ENCODE measurements at places on chromosomes 16 and 17.

DNA sequence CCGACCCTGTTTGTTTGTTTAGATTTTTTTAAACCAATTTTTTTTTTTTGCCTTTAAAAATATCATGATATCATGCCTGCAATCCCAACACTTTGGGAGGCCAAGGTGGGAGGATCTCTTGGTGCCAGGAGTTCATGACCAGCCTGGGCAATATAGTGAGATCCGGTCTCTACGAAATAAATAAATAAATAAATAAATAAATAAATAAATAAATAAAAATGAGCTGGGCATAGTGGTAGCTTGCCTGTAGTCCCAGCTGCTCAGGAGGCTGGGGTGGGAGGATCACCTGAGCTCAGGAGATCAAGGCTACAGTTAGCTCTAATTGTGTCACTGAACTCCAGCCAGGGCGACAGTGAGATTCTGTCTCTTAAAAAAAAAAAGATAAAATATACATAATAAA, 8.1 kb upstream of the IGF2BP1 start:
- no peak for DNase-seq

DNA sequence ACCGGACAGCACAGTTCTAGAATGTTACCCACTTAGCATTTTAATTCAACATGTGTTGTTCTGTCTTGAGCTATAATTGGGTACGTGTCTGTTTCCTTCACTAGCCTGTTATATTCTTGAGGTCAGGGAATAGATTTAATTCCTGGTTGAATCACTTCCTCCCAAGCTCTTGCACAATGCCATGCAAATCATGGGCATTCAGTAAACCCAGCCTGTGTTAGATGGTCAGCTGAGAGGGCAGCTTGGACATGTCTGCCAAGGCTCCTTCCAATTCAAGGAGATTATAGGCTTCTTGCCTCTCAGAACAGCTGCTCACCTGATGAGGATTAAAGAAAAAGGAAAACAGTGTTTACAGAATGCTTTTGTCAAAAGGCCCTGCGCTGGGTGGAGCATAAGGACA, 12.6 kb downstream of the C1QTNF1 start:
- no peak for DNase-seq

DNA sequence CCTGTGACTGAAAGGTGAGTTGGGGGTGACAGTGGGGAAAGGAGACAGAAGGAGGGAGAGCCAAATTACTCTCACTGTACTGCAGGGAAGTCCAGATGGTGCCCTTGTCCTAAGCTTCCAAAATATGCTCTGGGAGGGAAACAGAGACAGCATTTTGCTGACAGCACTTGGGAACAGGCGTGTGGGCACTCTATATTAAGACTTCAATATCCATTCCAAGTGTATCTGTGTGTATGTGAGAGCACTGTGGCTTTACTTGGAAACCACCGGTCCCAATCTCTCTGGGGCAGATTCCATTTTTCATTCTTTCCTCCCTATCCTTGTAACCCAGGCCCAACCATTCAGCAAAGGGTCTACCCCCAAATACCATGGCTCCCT, 407.3 kb downstream of the UTP18 start:
- no peak for DNase-seq

- DNase-seq, result no peak
Observed at GRCh38 chr16:84082835-84083569, 33.7 kb downstream of the MBTPS1 start.

- DNase-seq, result peak; percentile 66
Observed at GRCh38 chr16:2486645-2487516, 12.0 kb downstream of the TBC1D24 start.

DNA sequence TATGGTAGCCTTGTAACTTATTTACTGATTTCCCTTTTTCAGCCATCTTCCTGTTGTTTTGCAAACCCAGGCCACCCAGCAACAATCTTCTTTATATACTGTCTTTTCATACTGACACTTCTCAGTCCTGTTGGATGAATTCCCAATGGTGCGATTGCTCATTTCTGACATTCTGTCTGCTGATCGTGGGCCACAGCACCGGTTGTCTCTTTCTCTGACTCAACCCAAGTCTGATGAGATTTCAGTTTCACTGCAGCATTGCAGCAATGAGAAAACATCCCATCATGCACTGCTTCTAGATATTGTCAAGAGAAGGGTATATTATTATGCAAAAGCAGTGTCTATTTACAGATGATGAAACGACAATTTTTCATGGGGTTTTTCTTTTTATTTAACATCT, 349.2 kb upstream of the HSBP1 start:
- no peak for DNase-seq

- DNase-seq, result no peak
Observed at GRCh38 chr17:11986942-11987329, 10.3 kb downstream of the ZNF18 start.

DNA sequence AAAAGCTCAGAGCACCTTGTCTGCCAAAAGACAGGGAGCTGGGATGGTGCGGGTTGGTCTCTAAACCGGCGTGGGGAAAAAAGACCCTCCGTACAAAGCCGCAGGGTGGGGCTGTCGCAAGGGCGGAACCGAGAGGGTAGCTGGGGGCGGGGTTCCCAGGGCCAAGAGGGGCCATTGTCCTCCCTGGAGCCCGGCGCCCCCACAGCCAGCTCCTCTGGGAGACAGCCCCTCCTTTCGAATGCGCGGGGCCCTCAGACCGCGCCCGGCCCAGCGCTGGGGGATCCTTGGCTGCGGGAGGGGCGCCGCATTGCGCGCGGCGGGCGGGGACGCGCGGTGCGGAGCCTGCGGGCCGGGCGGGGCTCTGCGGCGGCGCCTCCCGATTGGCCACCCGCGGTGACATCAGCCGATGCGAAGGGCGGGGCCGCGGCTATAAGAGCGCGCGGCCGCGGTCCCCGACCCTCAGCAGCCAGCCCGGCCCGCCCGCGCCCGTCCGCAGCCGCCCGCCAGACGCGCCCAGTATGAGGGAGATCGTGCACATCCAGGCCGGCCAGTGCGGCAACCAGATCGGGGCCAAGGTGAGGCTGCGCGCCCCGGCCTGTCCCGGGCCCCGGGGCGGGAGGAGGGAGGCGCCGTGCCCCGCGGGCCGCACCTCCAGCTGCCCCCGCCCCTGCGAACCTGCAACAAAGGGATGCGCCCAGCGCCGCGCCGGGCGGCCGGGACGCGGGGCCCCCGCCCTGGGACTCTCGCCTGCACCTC, at the start of gene TUBB3:
TUBB3 (plus strand) TSS at position 459 of the 756 bp plus-strand sequence; CDS start at position 519, 60 bp downstream.
- DNase-seq, result no peak

- no peak for DNase-seq
Observed at GRCh38 chr17:44677136-44677535, 12.4 kb downstream of the CCDC43 start.

- DNase-seq, result no peak
Observed at GRCh38 chr17:82782657-82783207, 30.9 kb downstream of the TBCD start.

DNA sequence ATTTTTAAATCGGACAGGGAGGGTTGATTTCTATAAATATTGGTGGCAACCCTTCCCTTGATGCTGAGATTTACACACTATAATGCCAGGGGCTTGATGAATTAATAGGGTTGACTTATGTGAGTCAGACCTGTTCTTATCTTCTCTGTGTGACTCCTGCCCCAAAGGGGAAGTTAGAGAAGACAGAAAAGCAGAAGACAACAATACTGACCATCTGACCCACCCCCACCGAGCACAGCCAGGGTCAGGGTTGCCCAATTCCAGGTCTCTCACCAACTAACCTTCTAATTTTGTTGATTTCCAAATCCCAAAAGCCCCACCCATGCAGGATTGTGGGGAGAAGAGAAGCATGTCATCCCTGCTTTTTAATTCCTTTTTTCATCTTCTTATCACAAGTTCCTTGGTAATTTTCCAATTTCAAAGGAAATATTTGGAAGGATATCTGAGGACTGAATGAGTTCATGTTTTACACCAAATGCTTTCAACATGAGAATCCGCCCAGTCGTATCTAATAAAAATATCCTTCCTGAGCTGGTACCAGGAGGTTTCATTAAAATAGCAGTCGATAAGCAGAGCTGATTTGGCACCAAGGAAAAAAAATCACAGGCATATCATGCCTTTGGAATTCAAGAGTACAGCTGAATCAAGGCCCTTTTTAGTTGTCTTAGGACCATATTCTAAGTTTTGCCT, 603.4 kb upstream of the CDH11 start:
- DNase-seq, result no peak

- no peak for DNase-seq
Observed at GRCh38 chr17:48045316-48046001, 2.7 kb upstream of the NFE2L1 start.

DNA sequence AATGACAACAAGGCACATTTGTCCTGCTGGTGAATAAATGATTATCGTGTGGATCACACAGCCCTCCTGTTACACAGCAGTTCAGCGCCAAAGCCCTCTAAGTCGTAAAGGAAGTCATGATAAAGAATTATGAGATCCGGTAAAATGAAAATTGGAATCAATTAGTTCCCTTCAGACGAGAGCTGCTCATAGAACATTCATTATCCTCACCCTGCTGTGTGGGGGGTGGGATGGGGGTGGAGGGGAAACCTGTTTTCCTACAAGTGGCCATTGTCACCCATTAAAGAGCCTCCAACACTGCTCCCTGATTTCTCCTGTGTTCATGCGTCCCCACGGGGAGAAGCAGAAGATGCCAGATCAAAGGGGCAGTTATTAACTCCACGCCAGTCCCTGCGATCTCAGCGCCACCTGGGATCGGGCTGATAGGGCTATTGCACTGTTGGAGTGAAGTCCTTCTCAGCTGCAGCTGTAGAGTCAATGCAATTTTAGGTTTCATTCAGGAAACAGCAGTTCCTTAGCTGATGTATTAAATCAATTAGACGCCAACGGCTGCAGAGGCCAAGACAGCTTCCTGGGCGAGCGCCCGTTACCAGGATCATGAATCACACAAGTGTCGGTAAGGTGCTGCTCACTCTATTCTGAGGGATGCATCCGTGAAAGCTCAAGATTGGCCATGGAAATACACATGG, 19.2 kb upstream of the CACNG4 start:
- no peak for DNase-seq

DNA sequence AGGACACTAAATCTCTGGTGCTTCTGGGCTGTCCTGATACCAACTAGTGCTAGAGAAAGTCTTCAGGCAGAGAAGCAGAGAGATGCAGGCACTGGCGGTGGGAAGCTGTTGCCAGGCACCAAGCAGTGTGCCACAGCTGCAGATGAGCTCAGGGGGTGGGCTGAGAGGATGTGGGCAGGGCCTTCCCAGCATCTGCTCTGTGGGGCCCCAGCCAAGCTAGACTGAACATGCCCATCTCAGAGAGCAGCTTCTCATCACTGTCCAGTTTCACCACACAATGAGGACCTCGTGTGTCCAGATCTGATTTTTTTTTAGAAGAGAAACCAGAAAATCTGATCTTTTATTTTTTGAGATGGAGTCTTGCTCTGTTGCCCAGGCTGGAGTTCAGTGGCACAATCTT, 17.1 kb downstream of the PSKH1 start:
- no peak for DNase-seq

- no peak for DNase-seq
Observed at GRCh38 chr16:67071476-67072048, 38.2 kb upstream of the PHAF1 start.

DNA sequence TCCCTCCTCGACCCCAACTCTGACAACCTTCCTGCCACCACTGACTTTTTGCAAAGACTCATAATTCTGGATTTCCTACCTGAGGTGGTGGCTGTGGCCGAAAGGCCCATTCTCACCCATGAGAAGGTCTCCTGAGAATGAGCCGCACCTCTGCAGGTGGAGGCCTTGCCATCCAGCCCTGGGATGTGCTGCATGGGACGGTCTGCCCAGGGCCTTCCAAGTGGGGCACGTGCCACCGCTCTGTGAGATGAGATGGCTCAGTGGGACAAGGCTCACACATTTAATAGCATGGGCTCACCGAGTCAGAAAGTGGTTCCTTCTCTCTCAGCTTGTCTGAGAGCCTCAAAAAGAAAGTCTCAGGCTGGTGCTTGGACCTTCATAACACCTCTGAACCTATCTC, 112.8 kb downstream of the AMFR start:
- DNase-seq, result no peak

DNA sequence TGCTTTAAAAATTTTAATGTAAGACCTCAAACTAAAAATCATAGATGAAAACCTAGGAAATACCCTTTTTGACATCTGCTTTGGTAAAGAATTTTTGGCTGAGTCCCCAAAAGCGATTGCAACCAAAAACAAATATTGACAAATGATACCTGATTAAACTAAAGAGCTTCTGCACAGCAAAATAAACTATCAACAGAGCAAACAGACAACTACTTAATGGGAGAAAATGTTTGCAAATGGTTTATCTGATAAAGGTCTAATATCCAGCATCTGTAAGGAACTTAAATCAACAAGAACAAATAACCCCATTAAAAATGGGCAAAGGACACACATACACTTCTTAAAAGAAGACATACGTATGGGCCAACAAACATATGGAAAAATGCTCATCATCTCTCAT, 242.5 kb downstream of the BCAS3 start:
- no peak for DNase-seq

DNA sequence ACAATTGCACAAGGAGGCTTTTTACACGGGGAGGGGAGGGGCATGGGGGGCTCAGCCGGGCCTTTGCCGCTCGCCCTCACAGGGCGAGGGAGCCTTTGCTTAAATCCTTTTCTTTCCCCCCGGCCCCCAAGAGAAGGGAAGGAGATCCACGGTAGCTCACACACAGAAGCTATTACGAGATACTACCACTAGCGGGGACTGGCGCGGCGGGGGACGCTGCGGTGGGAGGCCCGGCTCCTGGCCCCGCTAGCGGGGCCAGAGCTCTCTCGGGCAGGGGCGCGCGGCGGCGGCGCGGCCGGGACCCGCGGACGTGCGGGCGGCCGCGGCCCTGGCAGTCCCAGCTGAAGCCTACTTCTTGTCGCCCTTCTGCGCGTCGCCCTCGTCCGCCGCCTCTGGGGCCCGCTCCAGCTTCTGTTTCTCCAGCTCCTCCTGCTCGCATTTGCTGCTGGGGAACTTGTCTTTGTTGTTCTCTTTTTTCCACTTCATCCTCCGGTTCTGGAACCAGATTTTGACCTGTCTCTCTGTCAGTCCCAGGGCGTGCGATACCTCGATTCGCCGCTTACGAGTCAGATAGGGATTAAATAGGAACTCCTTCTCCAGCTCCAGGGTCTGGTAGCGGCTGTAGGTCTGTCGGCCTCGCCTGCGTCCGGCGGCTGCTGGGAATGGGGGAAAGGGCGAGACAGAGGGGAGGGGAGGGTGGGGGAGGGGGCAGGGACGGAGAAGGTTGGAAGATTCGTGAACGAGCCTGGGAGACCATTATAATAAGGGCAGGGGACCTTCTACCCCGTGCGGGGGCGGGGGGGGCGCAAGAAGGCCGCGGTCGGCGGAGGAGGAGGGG, 2.0 kb downstream of the HOXB8 start:
- no peak for DNase-seq

DNA sequence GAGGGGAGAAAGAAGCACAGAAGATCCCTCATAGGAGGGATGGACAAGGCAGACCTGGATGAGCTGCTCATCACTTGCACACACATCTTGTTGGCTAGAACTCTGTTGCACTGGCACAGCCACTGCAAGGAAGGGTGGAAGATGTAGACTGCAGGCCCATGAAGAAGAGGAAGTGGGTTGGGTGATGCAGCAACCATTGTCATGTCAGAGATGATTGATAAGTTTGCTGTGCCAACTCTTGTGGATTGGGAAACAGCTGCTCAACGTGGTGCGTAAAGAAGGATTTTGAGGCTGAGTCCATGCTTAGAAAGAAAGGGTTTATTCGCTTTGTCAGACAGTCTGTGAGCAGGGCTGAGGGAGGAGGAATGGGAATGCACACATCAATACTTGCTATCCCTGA, 161.4 kb upstream of the MPHOSPH6 start:
- no peak for DNase-seq

Data from T-helper 22 cell (primary cell).